ENCODE measurements at places on chromosomes 12 and 14.

DNA sequence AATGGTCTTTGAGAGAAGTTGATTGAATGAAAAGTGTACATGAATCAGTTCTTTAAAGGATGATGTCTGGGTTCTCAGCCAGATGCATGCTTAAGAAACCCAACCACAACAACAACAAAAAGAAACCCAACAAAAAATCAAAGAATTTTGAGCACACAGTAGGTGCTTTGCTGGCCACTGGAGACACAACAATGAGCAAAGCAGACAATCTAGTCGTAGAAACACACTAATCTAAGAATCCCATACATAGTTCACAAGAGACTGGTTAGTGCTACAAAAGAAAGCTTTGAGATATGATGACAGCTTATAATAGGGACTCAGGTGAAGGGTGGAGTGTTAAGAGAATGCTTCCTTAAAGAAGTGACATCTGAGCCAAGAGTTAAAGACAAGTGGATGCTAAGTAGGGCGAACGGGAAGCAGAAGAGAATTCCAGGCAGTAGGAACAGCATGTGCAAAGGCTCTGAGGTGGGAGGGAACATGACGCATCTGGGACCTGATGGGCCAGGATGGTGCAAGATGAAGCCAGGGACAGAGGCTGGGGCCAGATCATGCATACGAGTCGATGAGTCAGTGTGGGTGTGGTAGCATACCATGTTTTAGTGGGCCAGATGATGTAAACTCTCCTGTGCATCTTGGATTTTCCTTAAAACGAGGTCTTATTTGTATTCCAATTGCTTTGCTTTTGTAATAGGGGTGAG lies 4.6 kb upstream of the HIP1R start:
- no peak for DNase-seq

DNA sequence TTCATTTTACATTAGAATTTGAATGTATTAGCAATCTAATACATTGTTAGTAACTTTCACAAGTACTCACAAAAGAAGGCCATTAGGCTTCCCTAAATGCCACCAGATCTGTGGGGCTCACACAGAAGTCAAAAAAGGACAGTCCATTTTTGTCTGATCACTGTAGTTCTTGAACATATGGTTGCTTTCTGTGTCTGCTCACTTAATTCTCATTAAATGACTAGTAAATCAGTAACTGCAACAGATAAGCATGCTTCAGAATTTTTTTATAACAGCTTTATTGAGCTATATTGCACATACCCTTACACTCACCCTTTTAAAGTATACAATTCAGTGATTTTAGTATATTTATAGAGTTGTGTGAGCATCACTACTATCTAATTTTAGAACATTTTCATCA lies 71.4 kb downstream of the DENND5B start:
- DNase-seq: no peak

GRCh38 chr14:101716077-101716950 lies 45.2 kb upstream of the PPP2R5C start:
- no peak for DNase-seq

GRCh38 chr14:94462763-94463572 lies 10.4 kb upstream of the SERPINA11 start:
- DNase-seq: no peak

DNA sequence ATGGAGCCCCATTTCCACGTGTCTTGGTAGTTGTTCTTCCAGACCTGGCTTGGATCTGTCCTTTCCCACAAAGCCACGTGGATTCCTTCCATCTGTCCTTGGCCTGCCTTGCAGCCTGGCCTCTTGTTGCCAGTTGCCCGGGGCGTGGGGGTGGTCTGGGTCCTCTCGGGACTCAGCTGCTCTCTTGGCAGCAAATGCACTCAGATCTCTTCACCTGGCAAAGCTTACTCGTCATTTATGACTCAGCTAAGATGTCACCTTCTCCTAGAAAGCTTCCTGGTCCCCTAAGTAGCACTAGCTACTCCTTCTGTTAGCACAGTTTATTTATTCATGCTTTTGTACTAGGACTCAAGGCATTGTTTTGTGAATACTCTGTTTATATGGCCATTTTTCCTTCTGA lies 13.6 kb downstream of the PLEKHG3 start:
- no peak for DNase-seq

DNA sequence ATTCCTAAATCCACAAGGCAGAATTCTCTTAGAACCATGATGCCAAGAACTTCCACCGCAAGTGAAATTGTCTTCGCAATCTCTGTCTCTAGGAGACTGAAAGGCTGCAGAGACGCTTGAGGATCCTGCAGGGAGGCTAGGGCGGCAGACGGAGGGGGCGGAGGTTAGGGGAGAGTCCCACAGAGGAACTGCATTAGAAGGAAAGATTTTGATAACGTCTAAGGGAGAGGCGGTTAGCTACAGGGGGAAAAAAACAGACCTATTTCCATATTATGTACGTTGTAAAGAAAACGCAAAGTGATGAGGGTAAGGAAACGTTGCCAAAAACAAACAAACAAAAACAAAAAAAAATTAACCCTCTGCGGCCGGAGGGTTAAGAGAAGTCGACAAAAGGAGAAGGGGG lies 595 bp downstream of the KLHL28 start:
- DNase-seq: peak; percentile 67

- DNase-seq: no peak
These were observed 235.9 kb upstream of the KITLG start for GRCh38 chr12:88816201-88816600.

DNA sequence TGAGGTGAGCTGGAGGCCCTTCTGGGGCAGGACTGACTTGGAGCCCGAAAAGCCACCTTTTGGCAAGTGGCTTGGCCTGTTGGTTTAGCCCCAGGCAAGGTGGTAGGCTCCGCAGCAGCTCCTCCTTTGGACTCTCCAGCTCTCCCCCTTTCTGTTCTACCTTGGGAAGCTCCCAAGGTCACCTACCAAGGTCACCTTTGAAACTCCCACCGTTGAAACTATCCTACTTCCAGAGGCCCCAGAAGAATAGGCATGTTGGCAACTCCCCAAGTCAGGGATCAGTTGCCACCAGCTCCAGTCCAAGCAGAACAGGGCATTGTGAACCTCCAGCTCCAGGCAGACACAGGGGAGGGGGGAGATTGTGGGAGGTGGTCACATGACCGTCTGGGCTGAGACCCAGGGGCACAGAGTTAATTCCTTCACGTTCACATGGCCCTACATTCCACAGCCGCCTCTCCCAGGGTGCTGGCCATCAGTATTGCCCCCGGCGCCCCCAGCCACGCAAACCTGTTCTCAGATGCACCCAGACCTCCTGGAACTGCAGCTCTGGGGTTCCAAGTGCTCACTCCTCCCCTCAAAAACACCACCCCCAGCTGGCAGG lies 14.4 kb downstream of the IRF2BPL start:
- peak; percentile 44 for DNase-seq

DNA sequence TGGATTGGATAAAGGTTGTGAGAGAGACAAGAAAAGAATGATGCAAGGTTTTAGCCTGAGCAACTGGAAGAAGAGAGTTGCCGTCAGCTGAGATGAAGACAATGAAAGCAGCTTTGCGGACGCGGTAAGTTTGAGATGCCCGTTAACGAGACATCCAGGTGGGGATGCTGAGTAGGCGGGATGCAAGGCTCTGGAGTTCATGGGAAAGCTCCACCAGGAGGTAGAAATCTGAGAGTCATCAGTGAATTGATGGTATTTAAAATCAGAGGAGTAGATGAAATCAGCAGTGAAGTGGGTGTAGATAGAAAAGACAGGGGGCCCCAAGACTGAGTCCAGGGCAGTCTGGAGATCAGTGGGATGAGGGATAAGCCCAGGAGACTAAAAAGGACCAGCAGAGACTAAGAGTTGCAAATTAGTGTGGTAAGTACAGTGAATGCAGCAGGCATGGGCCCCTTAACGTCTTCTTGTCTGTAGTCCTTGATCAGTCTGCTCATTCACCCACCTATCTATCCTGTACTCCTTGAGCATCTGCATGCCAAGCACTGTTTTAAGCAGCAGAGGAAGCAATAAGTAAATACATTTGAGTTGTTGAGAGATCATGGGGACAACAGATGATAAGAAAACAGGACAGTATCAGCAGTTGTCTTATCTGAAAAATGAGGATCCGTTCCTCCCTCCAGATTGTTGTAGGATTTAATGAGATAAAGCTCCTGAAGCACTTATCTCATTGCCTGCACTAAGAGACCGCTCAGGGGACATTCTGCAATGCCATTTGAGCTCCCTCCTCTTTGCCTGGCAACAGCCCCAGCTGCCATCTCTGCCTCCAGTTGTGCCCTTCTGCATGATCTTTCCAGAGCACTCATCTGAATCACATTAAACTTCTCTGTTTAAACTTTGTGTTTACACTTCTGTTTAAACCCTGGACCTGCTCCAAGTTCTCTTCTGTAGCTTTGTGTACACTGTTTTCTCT lies 91.5 kb downstream of the APAF1 start:
- no peak for DNase-seq

DNA sequence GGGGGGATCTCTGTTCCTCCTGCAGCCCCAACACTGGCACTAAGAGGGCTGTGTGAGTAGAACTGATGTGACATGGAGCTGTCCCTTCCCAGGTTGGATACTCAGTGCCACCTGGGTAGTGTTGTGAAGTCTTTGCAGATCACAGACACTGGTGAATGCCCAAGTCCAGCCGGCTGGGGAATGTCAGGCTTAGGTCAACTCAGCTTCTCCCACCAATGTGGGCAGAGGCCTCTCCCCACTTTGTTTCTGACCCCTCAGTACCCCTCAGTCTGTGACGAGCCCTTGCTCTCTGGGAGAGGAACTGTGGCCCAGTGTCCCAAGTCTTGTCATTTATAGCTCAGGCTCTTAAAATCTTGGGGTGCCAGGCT lies 11.3 kb downstream of the SLC25A29 start:
- DNase-seq: no peak

- DNase-seq: no peak
These were observed 41.6 kb upstream of the EGLN3 start for GRCh38 chr14:33992274-33993007.

GRCh38 chr12:55915482-55915859 lies 12.2 kb downstream of the PYM1 start:
- DNase-seq: no peak

DNA sequence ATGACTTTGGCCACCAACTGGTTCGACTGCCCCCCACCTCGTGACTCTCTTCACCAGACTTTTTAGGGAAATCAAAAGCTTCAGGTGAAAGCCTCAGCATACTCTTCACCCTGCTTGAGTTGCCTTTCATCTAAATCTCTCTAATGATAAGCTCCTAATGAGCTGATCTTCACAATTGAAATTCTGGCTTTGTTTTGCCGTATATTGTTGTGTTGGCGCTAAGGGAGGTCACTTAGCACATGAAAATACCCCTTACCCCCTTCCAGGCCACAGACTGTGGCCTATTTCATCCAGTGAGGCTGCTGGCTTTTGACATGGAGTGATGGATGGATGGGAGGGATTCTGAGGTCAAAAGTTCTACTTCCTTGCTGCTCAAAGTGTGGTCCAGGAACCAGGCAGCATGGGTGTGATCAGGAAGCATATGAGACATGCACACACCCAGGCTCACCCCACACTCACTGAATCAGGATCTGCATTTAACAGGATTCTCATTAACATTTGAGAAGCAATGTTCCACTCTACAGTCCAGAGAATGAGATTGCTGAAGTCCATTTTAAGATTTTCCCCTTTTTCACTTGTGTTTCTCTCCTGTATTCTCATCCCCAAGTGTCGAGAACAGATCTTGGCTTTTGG lies 131.4 kb downstream of the DACT1 start:
- no peak for DNase-seq

GRCh38 chr14:31968107-31968810 lies 108.8 kb upstream of the ARHGAP5 start:
- no peak for DNase-seq

DNA sequence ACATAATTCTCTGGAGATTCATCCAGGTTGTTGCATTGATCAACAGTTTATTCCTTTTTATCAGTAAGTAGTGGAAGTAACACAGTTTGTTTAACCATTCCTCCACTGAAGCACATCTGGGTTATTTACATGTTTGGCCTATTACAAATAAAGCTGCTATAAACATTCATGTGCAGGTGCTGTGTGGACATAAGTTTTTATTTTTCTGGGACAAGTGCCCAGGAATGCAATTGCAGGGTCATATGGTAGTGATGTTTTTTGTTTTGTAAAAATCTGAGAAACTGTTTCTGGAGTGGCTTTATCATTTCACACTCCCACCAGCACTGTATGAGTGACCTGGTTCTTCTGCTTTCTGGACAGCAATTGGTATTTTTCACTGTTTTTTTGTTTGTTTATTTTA lies 505.4 kb downstream of the CCER1 start:
- DNase-seq: no peak

GRCh38 chr12:122355706-122356105 lies 66.8 kb downstream of the CLIP1 start:
- DNase-seq: no peak

DNA sequence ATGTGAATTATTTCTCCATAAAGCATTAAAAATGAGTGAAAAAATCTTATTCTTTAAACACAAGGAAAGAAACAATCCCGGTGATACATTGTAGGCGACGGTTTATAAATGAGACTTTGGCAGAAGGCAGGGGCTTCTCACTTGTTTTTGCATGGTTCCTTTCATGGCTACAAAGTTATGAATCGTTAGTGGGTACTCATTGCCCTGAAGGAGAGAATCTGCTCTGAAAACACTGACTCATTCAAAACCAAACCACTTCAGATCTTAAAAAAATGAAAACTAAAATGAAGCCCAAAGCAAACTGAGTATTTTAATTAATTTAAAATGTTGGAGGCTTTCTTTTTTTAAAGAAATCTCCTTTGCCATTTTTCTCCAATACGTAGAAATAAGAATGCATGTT lies 41.4 kb upstream of the AMIGO2 start:
- no peak for DNase-seq

DNA sequence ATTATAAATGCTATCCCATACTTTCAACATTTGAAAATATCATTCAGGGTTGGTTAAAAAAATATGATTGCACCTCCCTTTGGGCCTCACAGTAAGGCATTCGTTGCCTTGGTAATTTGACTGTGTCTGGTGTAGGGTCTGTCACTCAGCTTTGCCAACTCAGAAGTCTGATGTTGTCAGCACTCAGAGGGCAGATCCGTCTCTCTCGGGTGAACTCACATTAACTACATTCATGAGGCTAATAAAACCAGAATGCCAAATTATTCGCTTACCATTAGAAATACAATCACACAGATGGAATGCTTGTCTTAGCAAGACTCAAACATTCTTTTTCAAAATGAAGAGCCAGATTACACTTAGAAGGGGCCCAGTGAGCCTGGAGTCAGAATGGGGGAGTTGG lies 53.0 kb downstream of the NPAS3 start:
- no peak for DNase-seq

All from caudate nucleus (tissue), 63 donors.